ENCODE measurements at places on chromosomes 16 and 17.

- no peak for DNase-seq
These were observed 48.7 kb upstream of the WSB1 start for GRCh38 chr17:27245230-27245696.

DNA sequence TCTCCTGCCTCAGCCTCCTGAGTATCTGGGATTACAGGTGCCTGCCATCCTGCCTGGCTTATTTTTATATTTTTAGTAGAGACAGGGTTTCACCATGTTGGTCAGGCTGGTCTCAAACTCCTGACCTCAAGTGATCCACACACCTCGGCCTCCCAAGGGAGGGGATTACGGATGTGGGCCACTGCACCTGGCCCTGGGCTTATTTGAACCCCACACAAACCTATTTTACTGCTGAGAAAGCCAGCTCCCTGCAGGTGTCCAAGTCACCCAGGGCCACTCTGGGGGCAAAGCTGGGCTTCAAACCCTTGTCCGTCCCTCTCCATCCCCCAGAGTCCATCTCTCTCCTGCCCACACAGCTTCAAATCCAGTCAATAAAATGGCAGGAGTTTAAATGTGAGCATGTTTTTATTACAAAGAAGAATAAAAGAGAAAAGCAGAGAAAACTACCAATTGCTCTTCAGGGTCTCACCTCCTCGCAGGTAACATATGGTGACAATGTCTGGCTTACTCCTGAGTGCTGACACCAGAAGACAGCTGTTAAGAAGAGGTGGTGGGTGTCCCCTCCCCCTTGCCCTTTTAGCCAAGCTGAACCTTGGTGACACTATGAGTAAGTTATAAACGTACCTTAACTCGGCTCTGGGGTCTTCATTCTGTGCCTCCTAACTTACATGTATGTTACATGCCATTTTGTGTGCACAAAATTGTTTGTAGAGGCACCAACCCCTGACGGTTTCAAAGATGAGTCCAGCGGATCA lies 45.4 kb downstream of the LAT start:
- no peak for DNase-seq

DNA sequence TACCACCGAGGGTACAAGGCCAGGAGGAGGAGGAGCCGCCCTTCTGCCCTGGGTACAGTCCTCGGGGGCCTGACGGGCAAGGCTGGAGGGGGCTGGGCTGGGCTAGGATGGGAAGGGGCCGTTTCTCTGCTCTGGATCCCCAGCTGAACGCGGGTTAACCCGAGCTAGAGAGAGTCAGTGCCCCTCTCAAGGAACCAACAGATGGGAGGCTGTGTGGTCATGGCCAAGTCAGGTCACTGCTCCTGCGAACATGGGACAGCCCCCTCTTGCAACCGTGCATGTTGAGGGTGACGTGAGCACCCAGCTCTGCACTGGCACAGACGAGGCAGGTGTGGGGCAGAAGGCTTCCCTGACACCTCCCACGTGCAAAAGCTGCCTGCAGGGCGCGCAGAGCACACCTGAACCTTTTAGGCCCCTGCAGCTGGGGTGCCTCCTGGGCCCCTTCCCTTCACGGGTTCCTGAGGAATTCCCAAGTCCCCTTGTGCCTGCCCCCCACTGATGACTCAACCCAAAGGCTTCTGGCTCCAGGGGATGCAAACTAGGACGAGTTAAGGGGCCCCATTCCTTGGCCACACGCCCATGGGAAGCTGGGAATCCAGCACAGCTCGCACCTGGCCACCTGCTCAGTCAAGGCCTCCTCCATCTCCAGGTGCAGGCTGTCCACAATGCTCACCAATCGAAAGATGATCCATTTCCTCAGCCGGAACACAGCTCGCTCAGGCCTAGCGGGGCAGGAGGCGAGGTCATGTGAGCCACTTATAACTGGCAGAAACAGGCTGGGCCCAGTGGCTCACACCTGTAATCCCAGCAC lies 6.3 kb downstream of the MYBBP1A start:
- no peak for DNase-seq

DNA sequence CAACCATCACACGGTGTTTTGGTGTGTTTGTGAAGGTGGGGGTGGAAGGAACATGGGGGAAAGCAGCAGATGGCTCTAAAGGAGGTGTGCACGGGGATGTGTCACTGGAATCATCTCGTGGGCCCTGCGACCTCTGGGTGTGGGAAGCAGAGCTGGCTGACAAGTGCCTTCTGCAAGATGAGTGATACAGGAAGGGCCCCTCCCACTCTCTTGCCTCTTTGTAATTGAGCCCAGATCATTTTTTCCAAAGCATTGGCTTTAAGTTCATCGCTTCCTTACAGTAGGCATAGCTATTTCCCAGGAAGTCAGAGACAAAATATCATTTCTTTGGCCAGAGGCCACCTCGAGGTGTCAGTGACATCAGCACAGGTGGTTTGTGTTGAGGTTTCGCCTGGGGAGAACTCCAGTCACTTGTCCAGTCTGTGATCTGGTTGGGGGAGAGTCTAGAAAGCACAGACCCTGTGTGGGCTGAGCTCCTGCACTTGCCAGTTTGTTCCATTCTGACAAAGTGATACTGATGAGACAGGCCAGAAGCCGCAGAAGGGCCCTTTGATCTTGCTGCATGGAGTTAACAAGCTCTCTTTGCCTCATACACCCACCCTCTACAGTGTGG lies 20.6 kb upstream of the SNTB2 start:
- no peak for DNase-seq

DNA sequence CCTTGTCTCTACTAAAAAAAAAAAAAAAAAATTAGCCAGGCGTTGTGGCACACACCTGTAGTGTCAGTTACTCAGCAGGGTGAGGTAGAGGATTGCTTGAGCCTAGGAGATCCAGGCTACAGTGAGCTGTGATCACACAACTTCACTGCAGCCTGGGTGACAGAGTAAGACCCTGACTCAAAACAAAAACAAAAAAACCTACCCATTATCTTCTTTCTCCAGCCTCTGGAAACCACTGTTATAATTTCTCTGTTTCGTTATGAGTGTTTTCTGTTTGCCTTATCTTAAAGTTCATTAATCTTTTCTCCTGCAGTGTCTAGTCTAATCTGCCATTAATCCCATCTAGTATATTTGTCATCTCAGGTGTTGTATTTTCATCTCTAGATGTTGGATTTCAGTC lies 18.6 kb upstream of the CLTC start:
- no peak for DNase-seq
